ENCODE measurements at places on chromosomes 3 and 15. TPM values are rescaled to one million over a fixed set of nuclear protein-coding genes. Genes with fewer than 3 reads are reported as not detected.

The GREM1 gene
- polyA plus RNA-seq, result 1.3 TPM

The GRK7 gene
- polyA plus RNA-seq, result 0.01 TPM

The CA12 gene
- 35.0 TPM for polyA plus RNA-seq

The CAPN3 gene
- polyA plus RNA-seq, result 7.4 TPM

The WDR72 gene
- 0.04 TPM for polyA plus RNA-seq

The NAALADL2 gene
- 0.54 TPM for polyA plus RNA-seq

The IL5RA gene
- 0.02 TPM for polyA plus RNA-seq

The CPLX3 gene
- polyA plus RNA-seq, result 1.2 TPM

The CIDEC gene
- 0.18 TPM for polyA plus RNA-seq

The DCP1A gene
- polyA plus RNA-seq, result 4.6 TPM

The MRPL46 gene
- polyA plus RNA-seq, result 18.2 TPM

The CIB1 gene
- polyA plus RNA-seq, result 121 TPM

The DLEC1 gene
- polyA plus RNA-seq, result 0.16 TPM

The LRRC2 gene
- 0.14 TPM for polyA plus RNA-seq

The AMOTL2 gene
- polyA plus RNA-seq, result 21.2 TPM

The CD200R1L gene
- polyA plus RNA-seq, result not detected

The ZMAT3 gene
- 1.1 TPM for polyA plus RNA-seq

The PTPRG gene
- 1.6 TPM for polyA plus RNA-seq

Data from esophagus (tissue), 2 donors.